Mesenteric fat pad (tissue), 1 donor: ENCODE measurements at places on chromosomes 13 and 19. TPM values are rescaled to one million over a fixed set of nuclear protein-coding genes. Genes with fewer than 3 reads are reported as not detected.

Gene SWSAP1
- total RNA-seq = 1.2 TPM

DNA sequence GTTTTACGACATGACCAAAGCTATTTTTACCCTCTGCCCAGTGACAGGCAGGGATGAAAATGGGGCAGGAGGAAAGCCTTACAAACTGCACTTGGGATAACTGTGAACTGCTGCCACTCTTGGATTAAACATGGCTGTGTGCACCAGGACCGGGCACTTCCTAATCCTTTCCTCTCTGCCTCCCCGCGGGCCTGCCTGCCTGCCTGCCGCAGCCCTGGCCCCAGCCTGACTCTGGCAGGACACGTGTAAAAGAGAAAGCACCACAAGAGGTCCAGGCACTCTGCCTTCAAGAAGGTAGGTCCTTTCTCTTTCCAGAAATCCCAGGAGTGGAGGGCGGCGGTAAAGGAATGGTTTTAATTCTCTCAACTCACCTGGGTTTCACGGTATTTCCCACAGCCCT, 4.8 kb downstream of the TSHZ3 start:
- DNase-seq = no peak

Gene NAT14
- 7.3 TPM for total RNA-seq

Gene FGF21
- total RNA-seq = not detected

Gene HSD17B14
- total RNA-seq = 9.4 TPM

DNA sequence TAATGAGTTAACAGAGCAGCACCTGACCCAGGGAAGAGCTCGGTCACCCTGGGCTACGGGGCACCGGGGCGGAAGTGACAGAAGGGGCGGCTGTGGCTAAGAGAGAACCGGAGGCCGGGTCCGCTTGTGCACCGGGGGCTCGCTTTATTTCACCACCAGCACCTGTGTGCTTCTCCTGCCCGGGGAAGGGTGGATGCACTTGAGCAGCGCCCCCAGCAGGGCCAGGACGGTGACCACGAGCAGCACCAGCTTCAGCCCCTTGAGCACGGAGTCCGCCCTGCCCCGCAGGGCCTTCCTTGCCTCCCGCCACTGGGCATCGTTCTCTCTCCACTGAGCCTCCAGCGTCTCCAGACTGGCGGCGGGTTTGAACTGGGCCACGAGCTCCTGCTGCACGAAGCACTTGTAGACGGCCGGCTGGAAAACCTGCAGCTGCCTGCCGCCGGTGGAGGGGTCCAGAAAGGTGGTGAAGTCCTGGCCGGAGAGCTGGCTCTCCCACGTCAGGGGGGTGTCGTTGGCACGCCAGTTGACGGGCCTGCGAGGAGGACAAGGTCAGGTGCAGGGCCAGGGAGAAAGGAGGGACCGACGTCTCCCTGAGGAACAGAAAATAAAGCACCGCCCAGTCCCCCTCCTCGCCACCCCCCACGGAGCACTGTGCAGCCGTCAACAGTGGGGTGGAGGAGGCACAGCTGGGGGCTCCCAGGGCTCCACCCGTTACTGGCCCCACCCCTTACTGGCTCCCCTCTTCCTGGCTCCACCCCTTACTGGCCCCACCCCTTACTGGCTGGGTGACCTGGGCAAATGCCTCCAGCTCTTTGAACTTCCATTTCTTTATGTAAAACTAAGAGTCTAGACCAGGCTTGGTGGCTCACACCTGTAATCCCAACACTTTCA, 3.6 kb downstream of the FAM187B start:
- peak; percentile 83 for DNase-seq

- no peak for DNase-seq
Measured at GRCh38 chr19:34232566-34233481, 21.5 kb upstream of the GARRE1 start.

DNA sequence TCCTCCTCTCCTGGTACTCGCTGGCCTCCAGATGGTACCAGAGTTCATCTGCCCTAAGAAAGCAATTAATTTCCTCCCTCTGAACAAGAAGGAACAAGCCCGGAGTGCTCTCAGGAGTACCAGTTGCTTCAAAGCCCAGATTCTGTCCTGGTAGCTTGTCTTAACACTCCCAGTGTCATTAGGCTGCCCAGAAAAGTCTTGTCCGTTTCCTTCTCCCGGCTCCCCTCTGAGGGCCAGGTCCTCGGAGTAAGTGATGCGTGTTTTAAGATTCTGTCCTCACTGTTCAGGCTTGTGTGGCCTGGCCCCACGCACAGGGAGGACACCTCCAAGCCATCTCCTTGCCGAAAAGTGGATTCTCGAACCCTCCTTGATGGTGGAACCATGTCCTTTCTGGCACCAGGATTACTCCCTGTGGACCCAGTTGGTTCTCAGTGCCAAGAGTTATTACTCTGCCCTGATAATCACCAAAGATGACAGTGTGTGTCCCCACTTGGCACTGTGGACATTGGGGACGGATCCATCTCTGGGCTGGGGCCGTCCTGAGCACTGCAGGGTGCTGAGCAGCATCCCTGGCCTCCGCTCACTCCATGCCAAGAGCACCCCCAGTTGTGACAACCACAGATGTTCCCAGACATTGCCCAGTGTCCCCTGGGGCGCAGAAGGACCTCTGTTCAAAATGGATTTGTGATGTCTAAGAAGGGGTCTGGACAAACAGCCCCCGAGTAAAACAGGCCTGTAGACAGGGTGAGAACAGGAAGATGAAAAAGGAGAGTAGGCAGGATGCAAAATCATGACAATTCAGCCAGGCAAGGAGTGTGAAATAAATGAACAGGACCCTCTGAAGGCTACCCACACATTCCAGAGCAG, 52.4 kb downstream of the RFX2 start:
- no peak for DNase-seq

DNA sequence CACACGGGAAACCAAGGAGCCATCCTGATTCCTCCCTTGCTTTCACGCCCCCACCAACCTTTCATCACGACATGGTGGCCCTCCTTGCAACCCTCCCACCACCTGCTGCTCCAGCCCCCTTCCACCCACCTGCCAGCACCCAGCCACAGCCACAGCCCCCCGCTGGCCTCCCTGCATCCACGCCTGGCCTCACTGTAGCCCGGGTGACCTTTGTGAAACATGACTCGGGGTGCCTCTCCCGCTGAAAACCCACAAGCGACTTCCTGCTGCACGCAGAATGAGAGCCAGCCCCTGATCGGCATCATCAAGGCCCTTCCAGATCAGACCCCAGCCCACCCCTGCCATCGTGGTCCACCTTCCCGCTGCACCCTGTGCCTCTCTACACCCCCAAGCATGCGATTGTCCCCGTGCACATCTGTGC, 14.9 kb downstream of the POP4 start:
- DNase-seq = no peak

Gene LRFN3
- total RNA-seq = 11.5 TPM

DNA sequence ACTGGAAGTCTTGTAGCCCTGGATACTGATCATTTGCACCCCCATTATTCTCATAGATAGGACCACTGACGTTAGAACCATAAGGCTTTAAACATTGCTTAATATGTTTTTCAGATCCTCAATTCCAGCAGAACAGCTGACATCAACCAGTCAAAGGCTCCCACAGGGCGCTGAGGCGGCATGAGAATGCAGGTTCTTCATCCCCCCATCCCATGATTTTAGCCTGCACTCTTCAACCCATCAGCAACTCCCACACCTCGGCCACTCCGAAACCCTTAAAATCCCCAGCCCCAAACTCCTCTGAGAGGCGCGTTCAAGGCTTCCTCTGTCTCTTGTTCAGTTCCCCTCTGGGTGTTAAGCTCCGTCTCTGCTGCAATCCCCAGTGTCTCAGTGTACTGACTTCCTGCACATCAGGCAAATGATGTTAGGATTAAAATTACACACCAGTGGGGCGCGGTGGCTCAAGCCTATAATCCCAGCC, 24.3 kb upstream of the LAMP1 start:
- peak; percentile 81 for DNase-seq

DNA sequence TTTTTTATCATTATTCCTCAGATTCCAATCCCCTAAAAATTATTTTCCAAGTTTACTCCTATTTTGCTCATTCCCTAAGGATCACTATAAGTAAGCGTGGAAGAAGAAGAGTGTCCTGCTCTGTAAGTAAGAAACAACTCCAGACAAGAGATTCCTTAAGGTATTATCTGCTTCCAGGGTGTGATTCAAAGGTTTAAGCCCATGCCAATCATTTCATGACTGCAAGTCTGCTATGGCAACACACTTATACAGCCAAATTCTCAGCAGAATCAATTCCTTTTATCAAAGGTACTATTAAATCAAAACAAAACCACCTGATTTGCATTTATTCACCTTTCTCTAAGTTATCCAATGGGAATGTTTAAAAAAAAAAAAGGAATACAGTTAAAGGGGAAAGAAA, 43.7 kb downstream of the FOXO1 start:
- DNase-seq = no peak

GRCh38 chr13:75481176-75482069, 546 bp downstream of the TBC1D4 start:
- DNase-seq = no peak

Gene CPAMD8
- total RNA-seq = 8.4 TPM

DNA sequence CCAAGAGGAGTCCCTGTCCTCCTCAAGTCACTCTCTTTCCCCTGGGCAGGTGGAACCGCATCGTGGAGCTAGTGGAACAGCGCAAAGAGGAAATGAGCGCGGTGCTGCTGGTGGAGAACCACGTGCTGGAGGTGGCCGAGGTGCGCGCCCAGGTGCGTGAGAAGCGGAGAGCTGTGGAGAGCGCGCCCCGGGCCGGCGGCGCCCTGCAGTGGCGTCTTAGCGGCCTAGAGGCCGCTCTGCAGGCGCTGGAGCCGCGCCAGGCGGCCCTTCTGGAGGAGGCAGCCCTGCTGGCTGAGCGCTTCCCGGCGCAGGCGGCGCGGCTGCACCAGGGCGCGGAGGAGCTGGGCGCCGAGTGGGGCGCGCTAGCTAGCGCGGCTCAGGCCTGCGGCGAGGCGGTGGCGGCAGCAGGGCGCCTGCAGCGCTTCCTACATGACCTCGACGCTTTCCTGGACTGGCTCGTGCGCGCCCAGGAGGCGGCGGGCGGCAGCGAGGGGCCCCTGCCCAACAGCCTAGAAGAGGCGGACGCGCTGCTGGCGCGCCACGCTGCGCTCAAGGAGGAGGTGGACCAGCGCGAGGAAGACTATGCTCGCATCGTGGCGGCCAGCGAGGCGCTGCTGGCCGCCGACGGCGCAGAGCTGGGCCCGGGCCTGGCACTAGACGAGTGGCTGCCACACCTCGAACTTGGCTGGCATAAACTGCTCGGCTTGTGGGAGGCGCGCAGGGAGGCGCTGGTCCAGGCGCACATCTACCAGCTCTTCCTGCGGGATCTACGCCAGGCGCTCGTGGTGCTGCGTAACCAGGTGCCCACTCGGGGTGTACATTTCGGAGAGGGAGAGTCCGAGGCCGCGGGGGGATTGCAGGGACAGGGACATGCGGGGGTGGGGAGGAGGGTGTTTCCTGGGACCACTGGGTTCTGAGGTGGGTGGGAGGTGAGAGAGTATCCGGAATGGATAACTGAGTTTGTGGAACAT, 52.8 kb downstream of the SPTBN4 start:
- no peak for DNase-seq

- no peak for DNase-seq
Measured at GRCh38 chr19:6743714-6744380, 4.4 kb downstream of the TRIP10 start.
